Activated naive CD8-positive, alpha-beta T cell treated with anti-CD3 and anti-CD28 coated beads for 36 hours (primary cell): ENCODE measurements at places on chromosomes 11 and 22.

GRCh38 chr11:72350752-72351151 lies 83.6 kb downstream of the CLPB start:
- H3K27me3 ChIP-seq = no peaks in the 10 kb centered on the region
- H3K36me3 ChIP-seq = no peaks in the 10 kb centered on the region
- no peak overlapping the region for H3K4me3 ChIP-seq
- H3K4me1 ChIP-seq = no peaks in the 10 kb centered on the region
- H3K27ac ChIP-seq = no peak overlapping the region

DNA sequence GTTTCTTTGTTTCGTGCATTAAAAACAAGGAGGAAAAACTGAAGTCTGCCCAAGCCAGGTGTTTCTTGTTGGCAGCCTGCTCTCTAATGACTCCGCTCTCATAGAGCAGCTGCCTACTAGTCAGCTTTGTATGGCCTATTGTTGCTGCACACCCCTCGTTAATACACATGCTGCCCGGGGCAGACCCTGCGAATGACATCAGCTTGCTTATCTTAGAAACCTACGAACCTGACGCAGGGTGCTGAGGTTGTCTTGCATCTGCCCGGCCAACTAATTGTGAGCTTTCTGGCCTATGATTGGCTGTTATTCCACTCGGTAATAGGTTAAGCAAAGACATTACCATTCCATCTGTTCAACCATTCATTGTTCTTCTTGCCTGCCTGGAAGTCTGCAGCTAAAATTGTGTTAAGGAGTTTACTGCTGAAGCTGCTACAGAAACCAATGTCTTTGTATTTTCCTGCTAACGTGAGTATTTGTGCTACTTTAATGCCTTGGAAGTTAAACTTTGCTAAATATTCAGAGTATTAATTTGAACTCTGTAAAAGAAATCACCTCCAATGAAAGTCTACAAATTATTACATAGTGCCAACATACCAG lies 37.5 kb downstream of the ZC3H12C start:
- H3K27me3 ChIP-seq = peaks cover 8% of the 10 kb centered on the region
- H3K4me1 ChIP-seq = no peaks in the 10 kb centered on the region
- no peak for DNase-seq
- H3K4me3 ChIP-seq = no peak overlapping the region

DNA sequence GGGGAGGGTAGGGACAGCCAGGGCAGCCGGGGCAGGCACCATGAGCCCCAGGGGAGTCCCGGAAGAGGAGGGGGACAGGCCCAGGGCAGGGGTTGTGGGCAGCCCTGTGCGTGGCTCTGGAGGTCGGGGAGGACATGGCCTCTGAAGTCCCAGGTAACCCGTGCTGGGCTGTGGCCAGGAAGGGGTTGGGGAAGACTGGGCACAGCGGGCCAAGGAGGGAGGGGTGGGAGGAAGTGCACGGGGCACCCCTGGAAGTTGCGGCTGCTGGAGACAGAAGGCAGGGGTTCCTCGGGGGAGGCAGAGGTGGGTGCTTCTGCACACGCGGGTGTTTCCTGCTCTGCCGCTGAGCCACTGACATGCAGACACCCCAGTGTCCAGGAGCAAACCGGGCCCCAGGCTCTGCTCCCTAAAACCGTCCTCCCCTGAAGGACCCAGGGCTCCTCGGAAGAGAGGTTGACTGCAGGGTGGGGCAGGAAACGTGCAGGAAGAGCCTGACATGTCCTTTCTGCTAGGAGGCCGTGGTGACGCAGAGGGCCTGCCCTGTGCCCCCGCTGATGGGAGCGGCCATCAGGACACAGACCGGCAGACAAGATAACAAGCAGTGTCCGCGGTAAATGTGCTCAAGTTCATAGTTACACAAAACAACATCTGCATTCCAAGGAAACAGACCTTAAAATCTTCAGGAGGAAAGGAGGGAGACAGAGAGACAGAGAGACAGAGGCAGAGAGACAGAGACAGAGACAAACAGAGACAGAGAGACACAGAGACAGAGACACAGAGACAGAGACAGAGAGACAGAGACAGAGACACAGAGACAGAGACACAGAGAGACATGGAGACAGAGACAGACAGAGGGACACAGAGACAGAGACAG lies 5.7 kb downstream of the TNNI2 start:
- no peaks in the 10 kb centered on the region for H3K36me3 ChIP-seq
- peaks cover 8% of the 10 kb centered on the region for H3K27me3 ChIP-seq
- H3K4me1 ChIP-seq = peaks cover 51% of the 10 kb centered on the region
- DNase-seq = peak; percentile 53

- H3K4me3 ChIP-seq = no peak overlapping the region
- peaks cover 2% of the 10 kb centered on the region for H3K36me3 ChIP-seq
- H3K27me3 ChIP-seq = no peaks in the 10 kb centered on the region
- H3K4me1 ChIP-seq = no peaks in the 10 kb centered on the region
Observed at GRCh38 chr11:17098038-17098437, 20.6 kb upstream of the RPS13 start.

- H3K27me3 ChIP-seq = no peaks in the 10 kb centered on the region
- H3K36me3 ChIP-seq = peaks cover 8% of the 10 kb centered on the region
- no peak for DNase-seq
- H3K27ac ChIP-seq = no peak overlapping the region
- H3K4me1 ChIP-seq = peaks cover 13% of the 10 kb centered on the region
Observed at GRCh38 chr11:48066881-48067800, 86.8 kb downstream of the PTPRJ start.

GRCh38 chr11:121696931-121697670 lies 244.3 kb upstream of the SORL1-AS1 start:
- no peak overlapping the region for H3K4me3 ChIP-seq
- peaks cover 5% of the 10 kb centered on the region for H3K27me3 ChIP-seq
- H3K27ac ChIP-seq = no peak overlapping the region
- no peaks in the 10 kb centered on the region for H3K4me1 ChIP-seq
- H3K36me3 ChIP-seq = no peaks in the 10 kb centered on the region

DNA sequence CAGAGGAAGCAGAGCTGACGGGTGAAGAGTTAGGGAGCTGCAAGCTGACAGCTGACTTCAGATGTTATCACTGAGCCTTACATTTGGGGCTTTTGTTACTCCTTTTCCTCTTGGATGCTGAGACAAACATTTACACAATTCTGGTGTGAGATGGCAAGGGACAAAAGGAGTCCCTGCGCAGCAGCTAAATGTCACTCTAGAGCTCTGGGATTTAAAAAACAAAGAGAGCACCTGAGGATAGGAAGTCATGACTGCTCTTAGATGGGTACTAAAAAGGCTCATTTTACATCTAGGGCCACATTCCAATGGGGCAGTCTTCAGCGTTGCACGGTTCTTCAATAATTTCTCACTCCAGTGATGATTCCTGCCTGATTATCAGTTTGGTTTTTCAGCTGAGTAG lies 204.5 kb downstream of the RAB38 start:
- no peaks in the 10 kb centered on the region for H3K4me1 ChIP-seq
- DNase-seq = no peak
- H3K36me3 ChIP-seq = no peaks in the 10 kb centered on the region
- H3K4me3 ChIP-seq = no peak overlapping the region
- H3K27me3 ChIP-seq = peaks cover 10% of the 10 kb centered on the region
- no peak overlapping the region for H3K27ac ChIP-seq

DNA sequence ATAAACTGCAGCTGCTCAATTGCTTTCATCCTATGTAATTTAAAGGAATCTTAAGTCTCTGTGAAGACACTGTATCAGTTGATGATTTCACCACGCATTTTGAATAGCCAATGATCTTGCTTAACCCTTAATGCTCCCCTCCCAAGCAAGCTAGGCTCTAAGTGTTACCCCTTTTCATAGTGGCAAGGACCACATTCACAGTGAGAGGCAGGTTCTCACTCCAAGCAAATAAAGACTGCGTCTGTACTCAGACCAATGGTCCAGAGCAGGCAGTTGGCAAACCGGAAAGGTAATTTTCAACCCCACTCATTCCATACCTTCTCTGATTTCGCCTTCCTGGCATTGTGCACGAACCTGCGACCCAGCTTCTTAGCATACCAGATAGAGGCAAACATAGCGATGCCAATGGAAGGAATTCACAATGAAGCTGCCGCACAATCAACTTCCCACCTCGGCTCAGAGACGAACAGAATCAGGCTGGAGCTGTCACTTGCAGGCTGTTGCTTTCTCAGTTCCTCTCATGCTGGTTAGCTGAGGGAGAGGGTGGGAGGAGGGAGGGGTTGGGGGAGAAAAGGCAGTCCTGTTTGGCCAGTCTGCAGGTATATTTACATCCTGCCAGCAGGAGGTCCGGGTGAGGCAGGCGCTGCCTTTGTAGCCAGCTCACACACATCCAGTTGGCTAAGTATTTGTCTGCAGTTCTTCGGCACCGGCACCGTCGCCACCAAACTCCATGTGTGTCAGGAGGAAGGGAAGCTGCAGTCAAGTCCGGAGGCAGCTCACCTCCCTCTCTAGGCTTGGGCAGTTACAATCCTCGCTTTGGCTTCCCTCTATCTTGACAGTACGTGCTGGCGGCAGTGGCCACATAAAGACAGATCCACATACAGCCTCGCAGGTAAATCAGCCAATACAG lies 1151.2 kb upstream of the CCDC90B start:
- no peak overlapping the region for H3K27ac ChIP-seq
- no peak overlapping the region for H3K4me3 ChIP-seq
- no peaks in the 10 kb centered on the region for H3K27me3 ChIP-seq
- no peak for DNase-seq
- H3K36me3 ChIP-seq = no peaks in the 10 kb centered on the region

GRCh38 chr22:20517422-20517821 lies 10.0 kb downstream of the MED15 start:
- no peak overlapping the region for H3K4me3 ChIP-seq
- H3K4me1 ChIP-seq = peaks cover 57% of the 10 kb centered on the region
- peaks cover 47% of the 10 kb centered on the region for H3K36me3 ChIP-seq
- H3K27me3 ChIP-seq = no peaks in the 10 kb centered on the region

DNA sequence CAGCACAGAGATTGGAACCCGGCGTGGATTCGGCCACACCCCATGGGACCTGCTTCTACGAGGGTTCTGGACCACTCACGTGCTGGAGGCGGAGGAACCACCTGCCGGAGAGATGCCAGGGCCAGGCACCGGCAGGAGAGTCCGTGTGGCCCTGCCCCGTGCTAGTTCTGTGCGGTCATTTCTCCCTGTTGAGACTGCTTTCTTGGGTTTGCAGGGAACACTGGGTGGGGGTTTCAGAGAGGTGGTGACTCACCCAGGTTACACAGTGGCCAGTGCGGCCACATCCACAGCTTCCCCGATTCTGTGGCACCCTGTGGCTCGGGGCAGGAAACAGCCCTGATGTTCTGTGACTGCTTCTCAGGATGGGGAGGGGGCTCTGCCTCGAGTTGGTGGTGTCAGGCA lies 3.6 kb upstream of the PHLDA2 start:
- DNase-seq = no peak
- H3K27me3 ChIP-seq = peaks cover 14% of the 10 kb centered on the region
- no peak overlapping the region for H3K27ac ChIP-seq
- no peak overlapping the region for H3K4me3 ChIP-seq

DNA sequence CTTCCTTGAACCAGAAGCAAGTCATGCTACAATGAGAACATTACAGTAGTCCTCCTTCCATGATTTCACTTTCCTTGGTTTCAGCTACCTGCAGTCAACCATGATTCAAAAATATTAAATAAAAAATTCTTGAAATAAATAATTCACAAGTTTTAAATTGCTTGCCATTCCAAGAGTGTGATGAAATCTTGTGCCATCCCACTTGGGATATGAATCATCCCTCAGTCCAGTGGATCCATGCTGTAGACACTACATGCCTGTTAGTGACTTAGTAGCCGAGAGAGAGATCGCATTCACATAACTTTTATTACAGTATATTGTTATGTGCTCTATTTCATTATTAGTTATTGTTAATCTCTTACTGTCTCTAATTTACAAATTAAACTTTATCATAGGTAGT lies 6.0 kb downstream of the HOATZ start:
- peaks cover 3% of the 10 kb centered on the region for H3K36me3 ChIP-seq
- H3K27ac ChIP-seq = peak overlapping the region; percentile 62
- H3K4me1 ChIP-seq = peaks cover 51% of the 10 kb centered on the region
- H3K4me3 ChIP-seq = peak overlapping the region; percentile 16

- no peak overlapping the region for H3K4me3 ChIP-seq
- H3K4me1 ChIP-seq = no peaks in the 10 kb centered on the region
- peaks cover 15% of the 10 kb centered on the region for H3K27me3 ChIP-seq
- no peaks in the 10 kb centered on the region for H3K36me3 ChIP-seq
- no peak overlapping the region for H3K27ac ChIP-seq
Observed at GRCh38 chr11:122404571-122404970, 251.0 kb upstream of the UBASH3B start.

GRCh38 chr22:43238526-43239006 lies 51.6 kb upstream of the TTLL12 start:
- no peak overlapping the region for H3K27ac ChIP-seq
- no peaks in the 10 kb centered on the region for H3K4me1 ChIP-seq
- H3K4me3 ChIP-seq = no peak overlapping the region

DNA sequence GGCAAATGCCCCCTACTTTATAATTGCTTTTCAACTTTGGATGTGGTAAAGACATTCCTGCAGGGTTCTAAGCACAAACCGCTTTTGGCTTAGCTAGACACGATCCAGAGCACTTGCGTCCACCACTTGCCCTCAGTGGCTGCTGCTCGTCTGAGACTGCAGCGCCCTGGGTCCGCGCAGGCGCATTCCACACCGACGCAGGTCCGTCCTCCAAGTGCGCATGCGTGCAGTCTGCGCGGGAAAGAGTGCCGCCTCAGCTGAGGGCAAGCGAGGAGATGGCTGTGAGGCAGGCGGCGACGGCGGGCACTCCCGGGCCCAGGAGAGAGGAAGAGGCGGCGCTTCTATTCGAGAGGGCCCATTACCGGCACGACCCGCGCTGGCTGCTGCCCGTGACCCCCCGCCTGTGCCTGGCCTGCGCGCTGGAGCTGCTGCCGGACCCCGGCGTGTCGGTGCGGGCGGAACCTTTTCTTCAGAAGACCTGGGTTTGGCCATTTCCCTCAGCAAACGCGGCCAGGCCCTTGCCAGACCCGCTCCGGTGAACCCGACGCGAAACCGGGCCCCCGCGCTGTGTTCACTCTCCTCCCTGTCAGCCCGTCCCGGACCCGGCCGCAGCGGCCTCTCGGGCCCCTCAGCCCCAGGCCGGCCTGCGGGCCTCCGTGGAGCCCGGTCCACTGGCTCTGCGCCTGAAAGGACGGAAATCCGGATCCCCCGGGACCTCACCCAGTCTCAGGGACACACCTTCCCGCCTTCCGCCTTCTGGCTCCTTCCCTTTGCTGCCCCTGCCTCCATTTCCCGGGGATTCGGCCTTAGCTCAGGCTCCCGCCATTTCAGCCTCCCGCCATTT lies at the start of gene MEI1:
Gene MEI1, plus strand, starts transcription at position 240 of the 844 bp plus-strand sequence. Its CDS starts 36 bp downstream, at position 276.
- peak within 1 kb of the TSS; percentile 48 for H3K4me3 ChIP-seq
- peak; percentile 91 for DNase-seq
- H3K36me3 ChIP-seq = peaks cover 3% of the 10 kb centered on the region
- H3K4me1 ChIP-seq = peaks cover 8% of the 10 kb centered on the region

DNA sequence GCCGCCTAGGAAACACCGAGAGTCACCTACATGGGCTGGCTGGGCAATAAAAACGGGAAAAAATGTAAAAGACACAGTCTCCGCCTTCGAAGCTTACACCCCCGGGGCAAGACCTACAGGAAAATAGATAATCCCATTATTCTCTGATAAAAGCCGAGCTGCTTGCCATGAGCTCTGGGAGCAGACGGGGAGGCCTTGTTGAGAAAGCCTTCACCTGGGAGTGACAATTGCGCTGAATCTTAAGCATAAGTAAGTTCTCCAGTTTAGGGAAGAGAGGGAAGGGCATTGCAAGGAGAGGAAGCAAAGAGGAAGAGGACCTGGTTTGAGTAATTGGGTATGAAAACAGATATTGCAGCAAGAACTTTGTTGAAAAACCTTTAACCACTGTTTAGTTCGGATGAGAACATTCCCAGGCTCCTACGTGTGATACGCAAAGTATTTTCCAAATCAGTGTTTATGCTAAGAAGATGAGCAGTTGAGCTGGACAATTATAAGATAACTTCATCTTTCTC lies 813 bp upstream of the BTBD10 start:
- peak overlapping the region; percentile 99 for H3K4me3 ChIP-seq
- DNase-seq = no peak
- H3K27ac ChIP-seq = peak overlapping the region; percentile 98
- H3K27me3 ChIP-seq = no peaks in the 10 kb centered on the region

GRCh38 chr11:62853279-62853965 lies 14.0 kb upstream of the WDR74 start:
- peaks cover 36% of the 10 kb centered on the region for H3K27me3 ChIP-seq
- peak overlapping the region; percentile 99 for H3K27ac ChIP-seq
- peak overlapping the region; percentile 98 for H3K4me3 ChIP-seq
- peaks cover 61% of the 10 kb centered on the region for H3K4me1 ChIP-seq
